ENCODE measurements at places on chromosomes 3 and 15.

DNA sequence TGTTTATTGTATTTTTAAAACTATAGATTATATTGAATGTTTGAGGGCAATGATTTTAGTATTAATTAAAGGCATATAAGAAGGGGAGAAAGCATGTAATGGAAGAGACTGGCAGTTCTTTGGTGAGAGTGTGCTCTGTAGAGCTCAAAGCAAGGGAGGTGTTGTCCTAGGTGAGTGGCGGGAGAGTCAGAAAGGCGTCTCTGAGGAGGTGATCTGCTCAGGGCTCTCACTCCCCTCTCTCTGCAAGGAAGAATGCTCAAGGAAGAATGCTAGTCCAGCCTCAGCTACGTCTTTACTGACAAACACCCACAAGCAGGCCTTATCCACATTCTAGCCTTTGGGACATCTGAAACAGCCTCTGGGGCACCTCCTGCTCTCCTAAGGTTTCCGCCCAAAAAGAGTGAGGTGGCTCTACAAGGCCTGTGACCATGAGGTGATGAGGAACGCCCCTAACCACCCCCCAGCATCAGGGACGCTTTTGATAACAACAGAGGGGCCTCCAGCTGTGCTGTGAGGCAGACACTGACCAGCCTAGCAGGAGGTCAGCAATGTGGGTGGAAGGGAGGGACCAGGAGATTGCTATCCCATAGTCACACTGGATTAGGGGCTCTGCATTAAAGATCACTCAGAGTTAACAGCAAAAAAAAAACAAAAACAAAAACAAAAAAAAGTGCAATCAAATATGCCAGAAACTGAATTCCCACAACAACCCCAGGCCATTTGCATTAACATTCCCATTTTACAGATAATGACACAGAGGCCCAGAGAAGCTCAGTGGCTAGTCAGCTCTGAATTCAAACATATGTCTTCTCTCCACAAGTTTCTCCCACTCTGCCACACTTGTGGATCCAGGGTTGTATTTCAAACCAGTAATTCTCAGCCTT is 202.2 kb upstream of the CTNNB1 start:
- no peak for DNase-seq

DNA sequence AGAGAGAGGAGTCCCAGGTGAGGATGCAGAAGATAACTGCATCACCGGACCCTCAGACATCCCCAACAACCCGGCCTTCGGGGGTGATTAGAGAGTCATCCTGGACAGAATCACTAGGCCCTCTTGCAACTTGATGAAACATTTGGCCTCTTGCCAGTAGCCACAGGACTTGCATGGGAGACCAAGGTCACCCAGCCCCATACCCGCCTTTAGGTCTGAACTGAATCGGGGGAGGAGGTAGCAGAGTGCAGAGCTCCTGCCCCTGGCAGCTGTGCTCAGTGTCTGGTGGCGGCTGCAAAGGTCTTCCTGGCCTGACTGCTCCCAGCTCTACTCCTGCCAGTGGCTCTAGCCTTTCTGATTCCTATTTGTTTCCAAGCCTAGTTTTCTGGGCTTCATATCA is 12.4 kb downstream of the PIF1 start:
- DNase-seq = no peak

- DNase-seq = no peak
These were observed 30.2 kb upstream of the FURIN start for GRCh38 chr15:90838139-90838538.

DNA sequence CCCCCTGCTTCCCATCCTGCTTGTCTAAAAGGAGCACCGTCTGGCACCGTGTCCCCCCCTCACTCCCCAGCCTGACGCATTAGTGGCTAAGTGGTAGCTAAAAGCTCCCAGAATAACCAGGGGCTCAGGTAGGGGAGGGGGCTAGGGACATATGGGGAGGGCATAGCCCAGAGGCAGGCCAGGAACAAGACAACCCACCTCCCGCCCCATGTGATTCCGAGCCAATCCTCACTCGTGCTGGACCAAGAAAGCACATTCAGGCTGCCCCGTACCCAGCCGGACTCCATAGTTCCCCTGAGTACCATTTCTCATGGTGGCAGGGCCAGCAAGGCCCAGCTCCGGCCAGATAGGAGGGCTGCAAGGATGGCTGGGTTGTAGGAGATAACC is 11.5 kb downstream of the SEMA7A start:
- peak; percentile 48 for DNase-seq

DNA sequence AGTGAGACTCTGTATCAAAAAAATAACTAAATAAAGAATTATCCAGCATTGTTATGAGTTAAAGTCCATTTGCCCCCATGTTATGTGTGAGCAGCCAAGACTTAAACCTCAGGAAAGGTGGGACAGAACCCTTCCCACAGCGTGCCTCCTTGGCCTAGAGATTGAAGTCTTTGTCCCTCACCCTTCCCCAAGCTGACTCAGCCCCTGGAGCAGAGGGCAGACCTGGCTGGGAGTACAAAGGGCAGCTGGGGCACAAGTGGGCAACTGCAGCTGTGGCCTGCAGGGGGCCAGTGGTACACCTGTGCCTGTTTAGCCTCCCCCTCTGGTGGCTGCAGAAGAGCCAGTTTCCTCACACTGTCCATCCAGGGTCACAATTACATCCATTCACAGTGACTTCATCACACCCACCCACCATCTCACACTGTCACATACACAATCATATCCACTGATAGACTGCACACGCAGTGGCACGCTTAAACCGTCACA is 940 bp upstream of the ACY1 start:
- no peak for DNase-seq

DNA sequence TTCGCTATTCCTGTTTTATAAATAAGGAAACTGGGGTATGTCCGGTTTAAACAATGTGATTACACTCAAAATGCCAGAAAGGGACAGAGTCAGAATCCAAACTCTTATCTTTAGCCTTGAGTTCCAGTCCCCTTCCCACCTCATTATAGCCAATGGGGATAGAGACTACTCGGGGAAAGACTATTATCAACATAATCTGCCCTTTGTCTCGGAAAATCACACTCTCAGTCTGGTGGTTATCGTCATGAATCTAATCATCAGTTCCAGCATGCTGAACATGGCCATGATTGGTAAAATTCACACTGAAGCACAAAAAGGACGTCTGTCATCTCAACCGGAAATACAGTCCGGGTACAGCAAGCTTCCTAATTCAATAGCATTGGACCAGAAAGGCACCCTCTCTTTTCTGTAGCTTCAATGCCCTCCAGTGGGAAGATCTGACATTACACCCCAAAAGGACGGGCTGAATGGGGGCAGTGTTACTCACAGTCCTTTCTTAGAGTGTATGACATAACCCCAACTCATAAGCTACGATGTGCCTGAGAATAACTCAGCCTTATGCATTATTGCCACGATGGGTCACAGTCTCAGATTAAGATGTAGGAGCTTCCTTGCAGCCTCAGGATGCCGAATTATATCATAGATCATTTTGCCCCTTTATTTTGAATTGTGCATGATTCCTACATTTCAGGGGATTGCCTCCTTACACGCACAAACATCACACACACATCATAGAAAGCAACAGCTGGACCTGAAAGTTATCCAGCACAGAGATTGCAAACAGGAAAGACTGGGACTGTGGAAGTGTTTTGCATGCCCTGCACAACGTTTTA is 390.4 kb upstream of the LMCD1 start:
- peak; percentile 94 for DNase-seq

GRCh38 chr3:40287248-40287647 is 22.3 kb upstream of the EIF1B start:
- DNase-seq = no peak

DNA sequence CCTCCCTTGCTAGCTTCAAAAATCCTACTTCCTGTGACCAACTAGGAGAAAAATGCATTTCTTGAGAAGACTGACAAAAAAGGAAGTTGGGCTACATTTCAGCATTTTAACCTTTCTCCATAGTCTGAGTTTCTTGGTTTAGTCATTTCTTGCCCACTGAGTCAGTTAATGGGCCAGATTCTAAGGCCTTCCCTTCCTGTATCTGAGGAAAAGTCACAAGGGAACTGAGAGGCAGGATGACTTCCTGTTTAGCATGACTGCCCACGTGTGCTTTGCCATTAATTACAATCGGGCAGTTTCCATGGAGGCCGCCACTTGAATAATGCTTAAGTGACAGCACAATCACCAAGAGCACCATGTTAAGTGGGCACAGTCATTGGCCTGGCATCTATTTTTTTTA is 794.4 kb upstream of the LMCD1 start:
- DNase-seq = no peak

- DNase-seq = peak; percentile 32
These were observed 308.4 kb downstream of the RPLP1 start for GRCh38 chr15:69760890-69761568.

DNA sequence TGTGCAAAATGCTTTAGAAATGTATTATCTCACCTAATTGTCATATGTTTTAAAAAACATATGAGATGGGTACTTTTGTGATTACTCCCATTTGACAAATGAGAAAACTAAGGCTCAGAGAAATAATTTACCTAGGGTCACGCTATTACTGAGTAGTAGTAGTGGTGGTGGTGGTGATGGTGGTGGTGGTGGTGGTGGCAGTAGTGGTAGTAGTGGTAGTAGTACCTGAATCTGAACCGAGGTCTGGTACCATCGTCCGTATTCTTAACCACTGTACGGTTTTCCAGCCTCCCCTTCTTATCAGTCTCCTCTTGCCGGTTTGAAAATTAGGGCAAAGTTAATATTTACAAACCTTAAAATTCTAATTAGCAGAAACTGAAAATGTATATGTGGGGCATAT is 102.4 kb downstream of the KLHL25 start:
- DNase-seq = no peak

DNA sequence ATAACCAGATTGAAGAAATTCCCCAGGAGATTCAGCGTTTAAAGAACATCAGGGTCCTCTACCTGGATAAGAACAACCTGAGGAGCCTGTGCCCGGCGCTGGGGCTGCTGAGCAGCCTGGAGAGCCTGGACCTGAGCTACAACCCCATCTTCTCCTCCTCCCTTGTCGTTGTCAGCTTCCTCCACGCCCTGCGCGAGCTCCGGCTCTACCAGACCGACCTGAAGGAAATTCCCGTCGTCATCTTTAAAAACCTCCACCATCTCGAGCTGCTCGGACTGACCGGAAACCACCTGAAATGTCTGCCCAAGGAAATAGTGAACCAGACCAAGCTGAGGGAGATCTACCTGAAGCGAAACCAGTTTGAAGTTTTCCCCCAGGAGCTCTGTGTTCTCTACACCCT is 9.4 kb upstream of the LRRC34 start:
- DNase-seq = no peak

DNA sequence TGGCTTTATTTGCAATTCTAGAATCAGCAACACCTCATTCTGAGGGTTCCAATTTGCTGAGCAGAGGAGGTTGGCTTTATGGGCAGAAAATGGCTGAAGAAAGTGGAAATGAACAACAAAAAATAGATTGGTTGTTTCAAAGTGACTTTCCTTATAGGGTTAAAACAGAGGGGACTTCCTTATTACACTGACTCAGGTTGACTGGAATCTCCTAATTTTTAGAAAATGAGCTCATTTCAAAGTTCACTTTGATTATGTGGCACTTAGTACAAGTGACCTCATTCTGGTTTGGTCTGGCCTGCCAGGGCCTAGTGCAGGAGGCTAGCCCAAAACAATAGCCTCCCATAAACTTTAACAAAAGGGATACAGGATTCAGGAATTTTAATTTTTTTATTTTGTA is 41.4 kb downstream of the NFKBIZ start:
- no peak for DNase-seq

- DNase-seq = no peak
These were observed 73.0 kb upstream of the TPM1 start for GRCh38 chr15:62969442-62970089.

DNA sequence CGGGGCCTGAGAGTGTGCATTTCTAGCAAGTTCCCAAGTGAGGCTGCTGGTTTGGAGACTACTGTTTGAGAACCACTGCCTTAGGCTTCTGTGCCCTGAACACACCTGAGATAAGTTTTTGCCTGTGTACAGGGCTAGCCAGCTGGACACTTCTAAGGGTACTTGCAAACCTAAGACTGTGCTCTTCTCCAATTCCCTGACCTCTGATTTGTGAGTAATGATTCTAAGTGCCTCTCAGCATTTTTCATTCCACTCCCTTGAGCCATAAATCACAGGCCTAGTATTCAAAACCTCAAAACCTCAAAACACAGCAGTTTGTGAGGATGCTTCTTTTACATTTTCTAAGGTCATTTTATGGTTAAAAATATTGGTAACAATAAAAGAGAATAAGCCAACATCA is 148.4 kb downstream of the CHST2 start:
- DNase-seq = no peak

DNA sequence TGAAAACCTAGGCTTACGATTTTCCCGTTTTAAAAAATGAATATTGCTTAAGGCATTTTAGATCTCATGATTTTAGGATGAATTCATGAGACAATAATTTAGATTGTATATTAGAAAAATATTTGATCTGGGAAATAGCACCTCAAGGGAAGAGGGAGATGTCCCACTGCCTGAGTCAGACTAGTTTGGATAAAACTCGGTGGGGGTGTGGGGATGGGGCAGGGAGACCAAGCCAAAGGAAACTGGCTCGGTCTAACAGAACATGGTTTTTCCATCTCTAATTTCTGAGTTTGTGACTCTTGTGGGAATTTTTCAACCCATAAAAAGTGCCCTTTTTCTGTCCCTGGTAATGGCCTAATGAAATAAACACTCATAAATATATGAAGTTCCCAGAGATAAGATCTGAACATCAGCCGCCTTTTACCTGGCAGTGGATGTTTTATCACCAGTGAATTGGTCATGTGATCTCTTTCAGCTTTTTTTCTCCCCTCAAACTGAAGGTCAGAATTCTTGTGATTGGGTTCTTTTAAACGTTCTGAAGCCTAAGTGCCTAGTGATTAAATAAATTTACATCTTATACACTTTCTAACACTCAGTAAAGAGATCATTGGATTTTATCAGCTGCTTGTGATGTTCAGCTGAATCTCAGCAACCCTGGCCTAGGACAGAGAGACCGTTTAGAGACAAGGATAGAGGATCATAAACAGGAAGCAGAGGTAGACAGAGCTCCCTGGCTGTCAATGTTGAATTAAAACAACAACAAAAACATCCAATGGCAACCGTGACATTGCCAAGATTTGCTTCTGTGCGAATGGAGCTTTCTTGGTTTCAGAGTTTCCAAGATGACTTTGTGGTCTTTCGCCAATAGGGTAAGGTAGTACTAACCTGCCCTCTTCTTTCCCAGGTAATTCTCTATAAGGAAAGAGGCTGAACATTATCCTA is 1038.2 kb downstream of the MCTP2 start:
- DNase-seq = no peak

DNA sequence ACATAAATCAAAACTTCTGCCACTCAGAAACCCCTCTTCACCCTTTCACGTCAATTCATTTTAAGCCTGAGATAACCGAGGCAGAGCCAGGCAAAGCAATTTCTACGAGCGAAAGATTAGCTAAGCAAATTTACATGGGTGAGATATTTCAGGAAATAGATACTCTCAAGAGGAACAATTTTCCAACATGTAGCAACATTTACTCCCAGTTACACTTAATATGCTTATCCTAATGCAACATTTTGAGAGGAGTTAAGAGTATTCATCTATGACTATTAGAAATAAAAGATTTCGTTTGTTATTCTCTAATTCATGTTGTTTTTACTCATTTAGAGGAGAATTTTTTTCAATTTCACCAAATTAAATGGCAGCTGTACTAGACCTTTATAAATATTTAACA is 837 bp downstream of the TMC3 start:
- peak; percentile 6 for DNase-seq

- peak; percentile 45 for DNase-seq
These were observed 5.7 kb downstream of the DUT start for GRCh38 chr15:48336940-48337339.

GRCh38 chr3:186142393-186142932 is 33.6 kb upstream of the ETV5 start:
- DNase-seq = no peak

Measured in eye (tissue), 1 donor.